ENCODE measurements at places on chromosomes 12 and 14.
A peak's percentile ranks its signal among the peaks of the same experiment; 100 is the strongest.

DNA sequence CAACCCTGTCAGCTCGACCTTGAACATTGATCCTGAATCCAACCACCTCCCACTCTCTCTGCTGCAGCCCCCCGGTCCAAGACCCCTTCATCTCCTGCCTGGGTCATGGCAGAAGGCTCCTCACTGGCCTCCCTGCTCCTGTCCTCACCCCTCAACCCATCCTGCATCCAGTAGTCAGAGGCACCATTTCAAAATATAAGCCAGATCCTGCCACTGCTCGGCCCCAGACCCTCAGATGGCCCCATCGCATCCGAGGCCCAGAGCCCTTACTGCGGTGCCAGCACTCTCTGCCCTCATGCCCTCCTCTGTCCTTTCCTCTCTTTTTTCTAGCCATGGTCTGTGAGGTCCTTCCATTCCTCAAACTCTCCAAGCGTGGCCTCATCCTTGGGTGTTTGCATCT is 34.3 kb upstream of the LHX5 start:
- no peak for DNase-seq

DNA sequence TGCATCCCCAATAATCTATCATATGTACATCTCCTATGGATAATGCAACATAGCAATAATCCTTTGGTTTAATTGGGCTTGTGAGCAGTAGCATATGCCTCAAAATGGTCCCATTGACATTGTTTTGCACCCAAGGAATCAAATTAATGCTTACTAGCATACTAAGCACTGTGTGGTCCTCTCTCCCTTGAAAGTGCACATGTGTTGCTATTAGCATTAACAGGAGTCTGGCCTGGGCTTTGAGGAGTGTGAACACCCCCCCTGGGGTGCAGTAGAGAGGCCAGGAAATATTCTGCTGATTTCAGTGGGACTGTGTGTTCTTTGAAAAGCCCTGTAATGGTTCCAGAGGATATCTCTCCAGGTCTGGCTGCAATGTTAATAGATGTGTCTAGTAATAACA is 1148.4 kb downstream of the VRK1 start:
- no peak for DNase-seq

DNA sequence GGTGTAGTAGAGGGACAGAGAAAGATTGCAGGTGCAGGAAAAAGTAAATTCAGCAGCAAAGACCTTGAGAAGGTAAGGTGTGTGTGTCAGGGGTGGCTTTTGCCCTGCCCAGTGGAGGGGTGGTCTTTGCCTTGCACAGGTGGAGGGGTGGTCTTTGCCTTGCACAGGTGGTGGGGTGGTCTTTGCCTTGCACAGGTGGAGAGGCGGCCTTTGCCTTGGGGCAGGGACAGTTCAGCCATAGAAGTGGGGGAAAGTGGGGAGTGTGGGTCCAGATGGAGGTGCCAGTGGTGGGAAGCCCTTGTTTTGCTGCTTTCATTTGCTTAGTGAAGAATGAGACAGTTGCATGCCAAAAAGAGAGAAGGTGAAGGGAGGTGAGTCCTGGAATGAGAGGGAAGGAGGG is 65.7 kb downstream of the PRMT8 start:
- DNase-seq, result no peak

GRCh38 chr14:24430143-24430681 is 458 bp downstream of the KHNYN start:
- no peak for DNase-seq

GRCh38 chr12:130680451-130680990 is 35.6 kb downstream of the RIMBP2 start:
- DNase-seq, result no peak

- no peak for DNase-seq
These were observed 2.0 kb upstream of the PRB2 start for GRCh38 chr12:11397366-11397765.

DNA sequence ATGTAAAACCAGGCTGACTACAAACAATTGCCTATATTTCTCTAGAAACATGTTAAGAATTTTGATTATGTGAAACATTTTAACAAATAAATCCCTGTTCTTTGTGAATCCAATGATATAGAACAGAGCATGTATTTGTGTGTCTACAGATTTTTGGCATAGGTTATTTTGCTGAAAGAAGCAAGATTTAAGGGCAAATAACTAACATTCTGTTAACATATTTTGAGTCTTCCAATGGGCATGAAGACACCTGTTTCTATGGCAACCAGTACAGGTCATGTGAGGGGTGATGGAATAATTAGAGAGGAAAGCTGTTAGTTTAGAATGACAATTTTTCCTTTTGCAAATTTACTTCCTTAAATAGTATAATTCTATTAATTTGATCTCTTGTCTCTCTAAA is 8.8 kb downstream of the ART4 start:
- DNase-seq, result no peak

- peak; percentile 25 for DNase-seq
These were observed at the start of gene STYK1 for GRCh38 chr12:10673659-10674384. STYK1 (minus strand) TSS chr12:10674052; CDS start chr12:10634618, 39,434 bp downstream.

- no peak for DNase-seq
These were observed 497.7 kb upstream of the RPL10L start for GRCh38 chr14:47149326-47149725.

DNA sequence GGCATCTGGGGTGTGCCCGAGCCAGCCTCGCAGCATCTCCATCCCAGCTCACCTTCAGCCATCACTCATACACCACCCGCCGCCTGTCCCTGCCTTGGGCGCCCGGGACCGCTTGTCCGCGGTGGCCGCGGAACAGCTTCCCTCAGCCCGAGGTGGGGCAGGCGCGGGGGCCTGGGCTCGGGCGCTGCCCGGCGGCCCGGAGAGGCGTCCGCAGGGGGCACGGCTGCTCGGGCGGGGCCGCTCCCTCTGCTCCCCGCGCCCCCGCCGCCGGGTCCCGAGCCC is 430 bp downstream of the SLC41A2 start:
- DNase-seq, result no peak

GRCh38 chr14:101501858-101502615 is 59.3 kb upstream of the DIO3 start:
- no peak for DNase-seq

- DNase-seq, result no peak
These were observed 85.5 kb downstream of the CEP83 start for GRCh38 chr12:94374124-94374523.

DNA sequence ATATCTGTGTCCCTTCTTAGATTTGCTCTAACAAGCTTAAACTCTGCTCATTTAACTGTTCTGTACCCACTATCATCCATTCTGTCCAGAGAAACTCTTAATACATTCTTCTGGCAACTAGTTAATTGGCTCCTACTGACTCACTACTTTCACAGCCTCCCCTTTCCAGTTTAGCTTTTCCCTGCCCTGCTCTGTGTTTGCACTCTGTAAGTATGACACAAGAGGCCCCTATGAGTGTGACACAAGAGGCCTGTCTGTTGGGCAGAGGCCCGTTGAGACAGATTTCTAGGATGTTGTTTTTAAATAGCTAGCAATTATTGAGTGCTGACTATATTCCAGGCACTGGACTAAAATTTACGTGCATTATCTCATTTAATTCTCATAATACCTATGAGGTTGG is 246.0 kb upstream of the DAAM1 start:
- DNase-seq, result no peak

- DNase-seq, result no peak
These were observed 42.2 kb downstream of the CDKL1 start for GRCh38 chr14:50354527-50354926.

GRCh38 chr14:77000340-77001270 is 27.9 kb downstream of the IRF2BPL start:
- no peak for DNase-seq

DNA sequence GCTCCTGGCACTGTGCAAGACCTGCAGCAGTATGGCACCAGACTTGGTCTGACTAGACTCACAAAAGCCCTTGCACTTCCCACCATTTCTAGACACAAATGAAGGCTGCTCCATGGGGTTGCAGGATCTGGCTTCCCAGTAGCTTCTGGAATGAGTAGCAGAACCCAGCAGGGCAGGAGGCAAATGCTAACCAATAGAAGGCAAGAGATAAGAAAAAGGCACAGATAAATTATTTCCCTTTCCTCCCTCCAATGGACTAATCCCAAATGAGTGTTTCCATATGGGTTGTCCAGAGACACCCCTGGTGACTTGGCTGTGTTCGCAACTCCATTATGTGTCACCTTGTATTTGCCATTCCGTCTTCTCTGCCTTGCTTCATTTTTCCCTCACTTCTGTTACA is 49.7 kb downstream of the KIF21A start:
- DNase-seq, result no peak

DNA sequence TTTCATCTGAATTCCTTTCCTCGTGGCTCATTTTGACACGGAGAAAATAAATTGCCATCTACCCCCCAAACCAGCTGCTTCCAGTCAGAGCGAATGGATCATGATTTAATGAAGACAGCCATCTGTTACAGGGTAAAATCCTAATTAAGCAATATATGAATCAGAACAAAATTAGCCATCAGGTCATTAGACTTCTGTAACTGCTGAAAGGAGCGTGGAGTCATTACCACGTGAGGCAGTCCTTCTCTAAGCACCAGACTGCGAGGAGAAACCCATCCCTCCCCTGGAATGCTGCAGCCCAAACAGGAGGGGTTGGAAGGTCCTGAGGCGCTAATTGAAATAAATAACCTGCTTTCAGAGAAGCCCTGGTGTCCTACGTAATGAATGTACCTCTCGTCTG is 51.1 kb upstream of the TCL1A start:
- DNase-seq, result no peak

DNA sequence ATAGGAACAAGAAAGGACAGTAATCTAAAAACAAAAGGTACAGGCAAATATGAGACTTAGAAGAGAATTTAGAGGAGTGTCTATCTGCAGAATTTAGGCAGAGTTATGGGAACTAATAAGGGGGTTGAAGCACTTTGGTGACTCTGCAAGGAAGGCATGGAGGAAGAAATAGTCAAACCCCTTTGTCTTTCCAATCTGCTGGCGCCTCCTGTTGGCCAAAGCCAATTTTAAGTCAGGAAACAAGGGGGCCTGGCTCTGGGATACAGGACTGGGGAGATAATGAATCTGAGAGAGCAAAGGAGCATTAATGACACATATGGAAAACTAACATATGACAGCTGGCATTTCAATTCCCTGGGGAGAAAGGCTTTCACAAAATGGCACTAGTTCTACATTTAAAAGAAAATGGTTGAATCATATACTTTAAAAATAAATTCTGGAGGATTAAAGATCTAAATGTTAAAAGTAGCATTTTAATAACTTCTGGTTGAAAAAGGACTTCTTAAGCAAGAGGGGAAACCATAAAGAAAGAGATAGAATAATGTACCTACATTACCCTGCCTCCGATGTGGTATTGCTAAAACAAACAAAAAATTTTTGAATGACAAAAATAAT is 48.5 kb upstream of the CSRP2 start:
- no peak for DNase-seq

DNA sequence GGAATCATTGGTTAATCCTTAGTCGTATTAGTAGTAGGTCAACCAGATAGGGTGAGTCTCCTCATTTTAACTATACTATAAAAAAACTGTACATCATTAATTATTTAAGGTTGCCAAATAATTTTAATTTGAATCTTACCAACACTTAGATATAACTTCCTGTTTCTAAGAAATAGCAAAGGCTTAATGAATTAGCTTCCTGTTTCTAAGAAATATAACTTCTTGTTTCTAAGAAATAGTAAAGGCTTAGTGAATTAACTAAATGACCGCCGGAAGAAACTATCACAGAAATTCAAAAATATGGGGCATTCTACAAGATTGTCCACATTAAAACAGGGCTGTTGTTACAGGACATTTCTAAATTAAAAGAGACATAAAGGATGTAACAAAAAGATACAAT is 392.9 kb upstream of the FOXG1 start:
- no peak for DNase-seq

DNA sequence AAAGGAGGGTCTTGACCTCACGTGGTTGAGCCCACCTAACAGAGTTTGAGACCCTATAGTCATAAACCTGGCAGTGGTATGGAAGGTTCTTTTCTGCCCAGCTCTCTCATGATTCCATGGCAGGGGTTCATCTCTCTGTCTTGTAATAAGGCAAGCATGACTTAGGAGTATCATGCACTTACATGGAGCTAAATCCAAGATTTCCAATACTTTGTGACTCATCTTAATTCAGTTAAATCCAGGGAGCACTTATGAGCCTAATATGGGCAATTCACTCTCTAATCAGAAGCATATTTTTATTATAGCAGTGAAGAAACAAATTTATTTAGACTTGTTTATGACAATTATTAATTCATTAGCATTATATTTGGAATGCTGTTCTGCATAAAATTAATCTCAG is 131.8 kb upstream of the CPSF6 start:
- no peak for DNase-seq

DNA sequence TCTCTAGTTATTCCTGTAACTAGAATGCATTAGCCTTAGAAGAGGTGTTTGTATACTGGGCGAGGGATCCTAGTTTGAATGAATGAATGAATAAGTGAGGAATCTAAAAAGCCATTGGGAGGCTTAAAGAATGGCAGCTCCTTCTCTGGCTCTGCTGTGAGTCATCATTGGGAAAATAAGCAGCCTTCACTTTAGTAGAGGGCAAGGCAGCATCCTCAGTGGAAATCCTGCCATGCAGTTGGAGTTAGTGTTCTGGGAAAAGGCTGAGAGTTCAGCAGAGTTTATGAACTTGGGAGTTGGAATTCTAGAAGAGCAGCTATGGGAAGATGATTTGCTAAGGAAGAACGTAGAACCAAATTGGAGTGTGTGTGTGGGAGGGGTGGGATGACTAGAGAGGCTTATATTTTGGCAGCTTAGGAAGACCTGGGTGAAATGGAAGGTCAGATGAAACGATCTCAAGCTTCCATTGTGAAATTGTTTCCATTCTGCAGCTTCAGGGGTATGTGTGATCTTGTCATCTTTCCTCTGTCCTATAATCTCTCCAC is 120.8 kb downstream of the PTCSC3 start:
- no peak for DNase-seq

GRCh38 chr14:74018174-74018585 is 908 bp downstream of the ENTPD5 start:
- no peak for DNase-seq

DNA sequence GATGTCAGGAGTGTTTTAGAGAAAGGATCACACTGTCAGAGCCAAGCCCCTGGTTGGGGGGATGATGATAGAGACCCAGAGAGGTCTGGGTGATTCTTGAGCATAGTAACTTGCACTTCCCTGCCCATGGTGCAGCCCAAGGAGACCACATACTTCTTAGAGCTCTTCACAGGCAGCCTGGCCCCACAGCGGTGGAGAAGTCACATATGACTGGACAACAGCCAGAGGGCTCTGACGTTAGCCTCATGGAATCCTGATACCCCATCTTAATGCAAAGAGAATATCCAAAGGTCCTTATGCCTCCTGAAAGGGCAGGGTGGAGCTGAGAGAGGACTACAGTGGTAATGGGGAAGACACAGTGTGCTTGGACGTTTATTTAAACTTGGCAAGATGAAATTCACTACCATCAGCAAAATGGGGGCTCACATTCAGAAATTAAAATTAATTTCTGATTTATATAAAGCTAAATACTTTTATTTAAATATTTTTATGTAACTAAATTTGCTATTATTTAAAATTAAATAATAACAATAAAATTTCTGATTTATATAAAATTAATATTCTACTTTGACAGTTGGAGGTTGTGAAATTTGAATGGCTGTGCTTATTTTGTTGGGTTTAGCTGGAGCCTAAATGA is 131.3 kb downstream of the KTN1 start:
- no peak for DNase-seq

GRCh38 chr12:67593041-67593440 is 55.5 kb upstream of the DYRK2 start:
- DNase-seq, result no peak

GRCh38 chr14:24911324-24912109 is 138.4 kb downstream of the STXBP6 start:
- DNase-seq, result no peak
